ENCODE measurements at places on chromosomes 5 and 9.

GRCh38 chr9:107732781-107733522 is 243.4 kb upstream of the KLF4 start:
- DNase-seq, result no peak

- DNase-seq, result no peak
Observed at GRCh38 chr5:122183098-122183787, 53.9 kb downstream of the ZNF474 start.

- no peak for DNase-seq
Observed at GRCh38 chr5:16548812-16549211, 68.0 kb downstream of the RETREG1 start.

DNA sequence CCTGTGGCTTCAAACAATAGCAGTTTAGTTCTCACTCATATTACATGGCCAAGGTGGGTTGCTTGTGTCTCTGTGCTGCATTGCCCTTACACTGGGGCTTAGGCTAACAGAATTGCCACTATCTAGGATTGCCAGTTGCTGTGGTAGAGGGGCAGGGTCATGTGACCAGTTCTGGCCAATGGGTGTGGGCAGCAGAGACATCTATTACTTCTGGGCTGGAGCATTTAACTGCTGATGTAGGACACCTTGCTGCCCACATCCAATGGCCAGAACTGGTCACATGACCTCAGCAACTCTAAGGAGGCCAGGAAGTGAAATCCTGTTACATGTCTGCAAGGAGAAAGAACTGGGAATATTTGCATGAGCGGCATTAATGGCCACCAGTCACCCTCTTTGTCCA is 199.3 kb downstream of the C9orf152 start:
- DNase-seq, result no peak

DNA sequence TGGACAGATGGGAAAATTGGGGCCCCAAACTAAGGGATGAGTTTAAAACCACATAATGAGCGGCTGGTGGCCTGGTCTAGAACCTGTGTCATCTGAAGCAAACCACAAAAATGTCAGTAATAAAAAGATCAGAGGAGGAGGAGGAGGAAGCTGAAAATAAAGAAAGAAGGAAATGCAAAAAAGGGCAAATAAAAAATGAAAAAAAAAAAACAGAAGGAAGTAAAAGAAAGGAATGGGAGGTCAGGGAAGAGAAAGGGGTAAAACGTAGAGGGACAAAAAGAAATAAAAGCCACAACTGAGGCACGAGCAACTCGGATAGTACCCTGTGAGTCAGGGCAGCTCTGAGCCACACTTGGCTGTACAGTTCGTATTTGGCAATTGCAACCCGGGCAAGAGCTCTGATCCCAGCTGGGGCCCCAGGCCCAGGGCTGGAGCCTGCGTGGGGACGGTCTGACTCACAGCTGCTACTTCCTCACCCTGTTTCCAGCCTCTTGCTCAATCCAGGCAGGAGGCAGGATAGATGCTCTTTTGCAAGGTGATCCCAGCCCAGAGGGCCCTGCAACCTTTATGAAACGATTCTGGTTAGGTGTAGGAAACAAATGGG is 137.9 kb upstream of the TRIM32 start:
- no peak for DNase-seq

- DNase-seq, result no peak
Observed at GRCh38 chr9:115766370-115766955, 387.1 kb upstream of the PAPPA start.

- no peak for DNase-seq
Observed at GRCh38 chr5:65190328-65191053, 291.2 kb downstream of the ADAMTS6 start.

DNA sequence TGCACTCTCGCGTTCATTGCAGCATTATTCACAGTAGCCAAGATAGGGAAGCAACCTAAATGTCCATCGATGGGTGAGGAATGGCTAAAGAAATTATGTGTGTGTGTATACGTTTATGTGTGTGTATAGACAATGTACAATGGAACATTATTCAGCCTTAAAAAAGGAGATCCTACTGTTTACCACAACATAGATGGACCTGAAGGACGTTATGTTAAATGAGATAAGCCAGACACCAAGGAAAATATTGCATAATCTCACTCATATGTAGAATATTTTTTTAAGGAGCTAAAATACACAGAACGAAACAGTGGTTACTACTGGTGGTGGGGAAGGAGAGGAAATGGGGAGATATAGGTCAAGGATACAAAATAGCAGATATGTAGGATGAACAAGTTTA is 2.4 kb downstream of the KIF2A start:
- DNase-seq, result no peak

GRCh38 chr5:3341446-3342240 is 254.0 kb upstream of the IRX1 start:
- no peak for DNase-seq

DNA sequence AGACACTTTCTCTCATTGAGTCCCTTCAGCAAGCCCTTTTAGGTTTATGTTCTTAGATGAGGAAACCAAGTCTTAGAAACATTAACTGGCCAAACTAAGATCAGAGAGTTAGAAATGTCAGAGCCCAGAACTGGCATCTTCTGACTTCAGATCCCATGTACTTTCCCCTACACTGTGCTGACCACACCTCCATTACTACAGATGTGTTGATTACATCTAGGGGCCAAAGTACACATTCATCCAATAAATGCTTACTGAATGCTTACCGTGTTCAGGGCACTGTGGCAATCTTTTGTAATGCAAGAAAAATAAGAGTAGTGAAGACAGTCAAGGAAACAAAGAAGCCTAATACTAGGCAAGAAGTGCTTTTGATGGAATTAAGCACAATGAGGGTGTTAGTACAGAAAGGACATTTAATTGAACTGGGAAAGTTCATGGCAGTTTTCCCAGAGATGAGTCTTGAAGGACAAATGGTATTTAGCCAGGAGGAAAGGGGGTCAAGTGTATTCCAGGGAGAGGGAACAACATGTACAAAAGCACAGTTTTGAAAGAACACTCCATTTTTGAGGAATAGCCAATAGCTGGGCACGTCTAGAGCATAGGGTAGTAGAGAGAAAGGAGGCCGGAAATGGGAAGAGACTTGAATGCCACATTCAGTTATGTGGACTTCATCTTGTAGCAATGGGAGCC is 89.7 kb upstream of the CDKN2B start:
- DNase-seq, result no peak

DNA sequence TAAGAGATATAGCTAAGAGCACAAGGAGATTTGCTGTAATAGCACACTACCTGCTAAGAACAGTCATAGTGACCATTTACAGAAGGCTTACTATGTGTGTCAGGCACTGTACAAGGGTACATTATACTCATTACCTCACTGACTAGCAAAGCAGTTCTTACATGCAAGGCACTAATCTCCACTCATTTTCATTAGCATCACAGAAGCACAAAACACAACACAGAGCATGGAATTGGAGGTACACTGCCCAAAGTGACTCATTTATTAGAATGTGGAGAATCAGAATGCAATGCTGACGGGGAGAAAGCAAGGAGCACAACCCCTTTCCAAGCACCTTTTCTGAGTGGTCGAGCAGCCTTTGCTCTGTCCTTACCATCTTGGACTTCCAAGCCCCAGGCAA is 169.7 kb downstream of the ENTREP1 start:
- DNase-seq, result no peak

- DNase-seq, result no peak
Observed at GRCh38 chr5:172446336-172447051, 7.8 kb downstream of the SH3PXD2B start.

DNA sequence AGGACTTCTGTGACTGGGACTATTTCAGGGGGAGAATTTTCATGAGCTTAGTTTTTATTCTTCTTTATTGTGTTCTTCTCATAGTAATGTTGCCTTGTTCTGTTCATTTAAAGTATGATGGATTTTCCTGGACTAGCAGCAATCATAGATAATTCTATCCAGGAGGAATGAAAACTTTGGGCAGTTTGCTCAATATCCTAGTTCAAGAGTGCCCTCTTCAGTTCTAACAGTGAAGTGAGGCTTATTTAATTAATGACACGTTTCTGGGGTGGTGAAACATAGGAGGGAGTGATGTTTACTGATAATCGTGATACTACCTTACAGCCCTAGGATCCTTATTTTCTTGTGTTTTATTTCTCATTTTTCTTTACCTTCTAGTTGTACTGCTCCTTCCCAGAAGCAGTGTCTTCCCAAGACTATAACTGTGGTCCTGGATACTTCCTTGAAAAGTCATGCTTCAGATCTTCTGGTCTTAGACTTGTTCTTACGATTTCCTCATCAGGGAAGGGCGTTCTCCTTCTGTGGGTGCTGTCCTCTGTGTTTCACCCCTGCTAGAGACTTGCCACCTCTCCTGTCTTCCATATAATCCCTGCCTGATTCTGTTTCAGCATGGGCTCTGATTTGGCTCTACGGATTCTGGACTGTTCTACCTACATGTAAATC is 57.4 kb downstream of the CFAP95 start:
- no peak for DNase-seq

GRCh38 chr9:20255052-20255451 is 367.2 kb downstream of the MLLT3 start:
- no peak for DNase-seq

- DNase-seq, result no peak
Observed at GRCh38 chr5:16740066-16740810, 123.4 kb upstream of the RETREG1 start.

Measured in stimulated activated CD8-positive, alpha-beta memory T cell treated with anti-CD3 and anti-CD28 coated beads, Interleukin-15, amount 100 ng/mL, for 4 hours (primary cell).